ENCODE measurements at places on chromosomes 7 and 10.
A peak's percentile ranks its signal among the peaks of the same experiment; 100 is the strongest.

DNA sequence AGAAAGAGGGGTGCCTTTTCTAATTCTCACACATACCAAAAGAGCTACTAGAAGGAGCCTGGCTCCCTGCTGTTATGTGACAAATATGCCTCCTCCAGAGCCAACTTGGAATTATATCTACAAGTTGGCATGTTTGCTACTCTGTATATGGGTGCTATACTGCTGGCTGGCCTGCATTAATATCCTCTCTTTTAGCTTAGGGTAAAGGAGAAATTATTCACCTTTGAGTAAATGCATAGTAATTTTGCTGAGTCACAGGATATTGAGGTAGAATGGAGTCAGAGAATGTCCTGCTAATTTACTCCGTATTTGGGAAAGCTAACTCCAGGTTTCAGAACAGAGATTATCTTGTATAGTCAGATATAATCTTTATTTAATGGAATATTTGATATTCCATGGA, 24.2 kb upstream of the LIPN start:
- DNase-seq, result no peak

DNA sequence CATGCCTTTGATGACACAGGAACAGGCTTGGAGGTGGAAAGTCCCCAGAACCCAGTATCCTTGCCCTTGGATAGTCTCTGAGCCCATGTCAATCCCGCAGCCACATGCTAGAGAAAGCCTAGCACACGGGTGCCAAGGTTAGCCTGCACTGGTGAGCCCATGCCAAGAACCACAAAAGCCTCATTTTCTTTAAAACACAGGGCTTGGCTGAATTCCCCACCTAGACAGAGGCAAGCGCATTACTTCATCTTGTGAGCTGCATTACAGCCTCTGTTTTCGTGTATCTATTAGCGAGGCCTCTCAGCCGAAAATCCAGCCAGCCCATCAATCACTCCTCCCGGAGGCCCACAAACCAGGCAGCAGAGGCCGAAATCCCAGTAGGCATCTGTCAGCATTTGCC, 314.9 kb upstream of the AUTS2 start:
- no peak for DNase-seq

GRCh38 chr7:140989068-140989467, 25.7 kb downstream of the MRPS33 start:
- no peak for DNase-seq

GRCh38 chr10:67793313-67793712, 44.7 kb downstream of the DNAJC12 start:
- no peak for DNase-seq

DNA sequence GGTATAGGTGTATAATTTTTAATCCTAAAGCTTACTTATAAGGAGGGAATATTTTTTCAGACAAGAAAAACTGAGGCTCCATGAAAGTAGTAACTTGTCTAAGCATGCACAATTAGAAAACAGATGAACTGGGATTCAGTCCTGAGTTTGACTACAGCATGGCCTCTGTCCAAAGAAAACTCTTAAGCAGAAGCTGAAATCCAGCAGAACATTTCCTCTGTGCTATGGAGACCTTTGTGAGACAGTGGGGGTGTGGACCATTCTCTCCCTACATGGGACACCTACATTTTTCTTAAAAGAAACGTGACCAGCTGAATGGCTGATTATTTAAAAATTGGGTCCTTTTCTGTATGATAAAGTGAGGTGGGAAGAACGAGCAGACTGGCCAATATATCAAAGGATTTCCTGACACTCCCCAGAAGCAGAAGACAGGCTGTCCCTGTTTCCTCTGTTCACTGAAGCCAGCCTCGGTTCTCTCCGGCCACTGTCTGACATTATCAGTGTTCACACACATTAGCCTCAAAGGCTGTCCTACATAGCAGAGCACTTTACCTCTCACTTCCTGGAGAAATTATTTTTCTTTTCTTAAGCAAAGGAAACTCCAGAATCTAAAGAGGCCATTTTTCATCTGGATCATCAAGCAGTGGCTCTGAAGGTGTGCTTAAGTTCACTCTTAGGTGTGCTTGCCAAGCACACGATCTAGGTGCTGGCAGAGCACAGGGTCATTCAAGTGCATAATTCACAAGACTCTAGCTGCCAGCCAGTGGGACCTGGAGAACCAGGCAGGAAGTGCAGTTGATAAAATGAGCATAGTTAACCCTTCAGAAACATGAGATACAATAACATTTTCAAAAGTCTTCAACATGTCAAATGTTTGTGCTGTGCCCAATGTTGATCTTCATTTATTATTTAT, 40.4 kb upstream of the KIAA1217 start:
- DNase-seq, result no peak

GRCh38 chr7:128458956-128459355, 3.3 kb downstream of the HILPDA start:
- no peak for DNase-seq

DNA sequence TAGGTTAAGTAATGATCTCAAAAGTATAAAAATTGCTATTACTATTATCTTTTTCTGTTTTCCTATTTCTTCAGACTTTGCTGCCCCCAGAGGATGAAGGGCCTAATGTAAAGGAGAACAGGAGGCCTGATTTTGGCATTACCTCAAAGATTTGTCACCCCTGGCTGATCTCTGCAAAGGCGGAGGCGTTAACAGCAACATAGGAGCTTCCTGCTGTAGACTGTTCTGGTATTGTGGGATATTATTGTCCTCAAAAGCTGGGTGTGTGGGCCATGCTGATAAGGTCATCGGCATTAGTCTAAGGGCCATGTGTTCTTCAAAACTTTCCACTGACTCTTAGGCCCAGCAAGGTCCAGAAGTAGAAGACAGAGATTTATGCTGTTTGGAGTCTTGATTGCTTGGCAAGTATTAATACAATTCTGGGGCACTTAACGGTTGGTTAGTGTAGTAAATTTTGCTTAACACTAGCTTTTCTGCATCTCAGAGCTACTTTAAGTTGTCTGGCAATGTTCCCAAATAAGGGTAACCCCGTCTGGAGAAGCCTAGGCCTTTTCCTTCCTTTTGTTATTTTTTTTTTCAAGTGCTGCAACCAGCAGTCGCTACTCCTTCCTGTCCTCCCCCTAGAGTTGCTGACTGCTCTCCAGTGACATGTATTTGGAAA, 14.0 kb upstream of the ENTPD1 start:
- peak; percentile 35 for DNase-seq

- DNase-seq, result no peak
Measured at GRCh38 chr10:1273372-1274105, 217.4 kb downstream of the WDR37 start.

DNA sequence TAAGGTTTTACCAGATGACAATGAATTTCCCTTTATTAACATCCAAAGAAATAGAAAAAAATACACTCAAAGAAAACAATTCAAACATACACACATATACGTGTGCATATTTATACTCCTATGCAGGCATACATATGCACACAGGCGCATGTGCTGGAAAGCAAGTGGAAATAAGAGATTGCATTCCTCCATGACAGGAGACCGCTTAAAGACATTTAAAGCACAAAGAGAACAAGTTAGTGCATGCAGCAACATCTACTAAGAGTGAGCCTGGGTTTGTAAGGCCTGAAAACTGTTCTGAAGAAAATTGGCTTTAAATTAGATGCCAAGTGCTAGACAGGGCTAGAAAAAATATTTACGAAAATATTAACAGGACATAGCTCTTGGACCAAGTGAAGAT, 40.1 kb upstream of the PPP1R17 start:
- DNase-seq, result no peak

DNA sequence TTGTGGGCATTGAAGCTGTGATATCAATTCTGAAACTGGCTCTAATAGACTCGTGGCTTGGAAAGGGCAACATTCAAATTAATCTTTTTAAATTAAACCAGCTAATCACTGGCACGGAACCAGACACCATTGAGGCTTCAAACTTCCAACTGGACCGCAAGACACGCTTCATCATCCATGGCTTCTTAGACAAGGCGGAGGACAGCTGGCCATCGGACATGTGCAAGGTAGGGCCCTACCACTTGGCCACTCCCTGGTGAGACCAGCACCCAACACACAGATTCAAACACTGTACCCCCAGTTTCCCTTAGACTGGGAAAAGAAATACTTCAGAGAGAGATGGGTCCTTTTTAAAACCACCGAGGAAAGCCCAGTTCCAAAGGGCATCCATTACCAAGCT, 5.1 kb downstream of the PNLIPRP2 start:
- DNase-seq, result no peak

DNA sequence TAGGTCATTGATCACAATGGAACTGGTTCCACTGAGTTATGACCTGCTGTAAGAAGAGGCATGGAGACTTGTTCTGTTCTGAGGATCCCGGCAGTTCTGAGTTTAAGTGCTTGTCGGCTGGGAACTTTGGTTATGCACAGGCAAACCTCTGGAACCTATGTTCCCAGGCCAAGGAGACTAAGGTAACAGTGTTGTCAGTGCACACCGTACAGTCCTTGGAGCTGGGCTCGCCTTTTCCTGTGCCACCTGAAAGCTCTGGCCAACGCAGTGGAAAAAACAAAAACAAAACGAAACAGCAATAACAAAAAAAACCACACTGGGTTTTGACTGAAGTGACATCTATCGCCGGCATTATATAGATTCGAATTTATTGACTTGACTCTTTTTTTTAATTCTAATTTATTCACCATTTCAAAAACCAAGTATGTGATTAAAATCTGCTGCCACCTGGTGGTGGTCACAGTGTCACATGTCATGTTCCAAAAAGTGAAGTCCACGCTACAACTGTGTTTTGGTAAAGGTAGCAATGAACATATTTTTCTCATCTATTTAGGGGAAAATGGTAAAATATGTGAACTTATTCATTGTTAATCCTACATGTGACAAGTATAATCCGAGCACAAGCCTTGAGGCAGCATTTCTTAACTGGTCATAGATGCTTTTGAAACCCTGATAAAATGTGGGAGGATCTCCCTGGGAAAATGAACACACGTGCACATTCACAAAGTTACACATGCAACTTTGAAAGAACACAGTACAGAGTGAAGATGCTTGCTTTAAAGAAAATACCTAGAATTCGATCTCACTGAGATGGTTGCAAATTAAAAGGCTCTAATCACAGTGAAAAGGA, 113.8 kb upstream of the PPP2R2D start:
- peak; percentile 18 for DNase-seq

GRCh38 chr7:77244222-77244934, 44.8 kb upstream of the FGL2 start:
- DNase-seq, result no peak

GRCh38 chr7:88689821-88690220, 69.7 kb upstream of the ZNF804B start:
- no peak for DNase-seq

DNA sequence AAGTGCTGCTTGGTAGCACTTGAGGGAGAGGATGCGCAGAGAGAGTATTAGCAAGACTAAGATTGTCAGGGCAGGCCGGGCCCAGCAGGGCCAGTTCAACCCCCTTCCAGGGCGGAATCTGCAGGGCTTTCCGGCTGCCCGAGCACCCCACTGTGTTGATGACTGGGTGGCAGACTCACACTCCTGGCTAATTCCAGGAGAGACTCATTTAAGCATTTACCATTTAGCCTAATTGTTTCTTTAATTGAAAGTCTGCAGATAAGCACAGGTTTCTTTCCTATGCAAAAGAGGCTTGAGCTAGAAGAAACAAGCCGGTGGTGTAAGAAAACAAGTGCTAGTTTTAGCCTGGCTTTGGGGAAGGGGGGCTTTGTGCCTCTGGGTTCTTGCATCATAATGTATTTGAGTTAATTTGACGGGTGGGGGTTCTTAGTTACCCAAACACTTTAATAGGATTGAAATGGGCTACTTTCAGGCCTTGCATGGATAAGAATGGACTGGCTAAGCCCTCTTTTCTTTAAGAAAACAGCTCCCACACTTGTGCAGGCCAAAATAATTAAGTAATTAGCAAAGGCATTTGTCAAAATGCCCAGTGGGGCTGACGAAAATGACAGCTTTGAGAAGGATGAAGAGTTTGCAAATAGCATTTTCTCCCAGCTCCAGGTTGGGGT, 201.3 kb downstream of the MYOF start:
- DNase-seq, result no peak

DNA sequence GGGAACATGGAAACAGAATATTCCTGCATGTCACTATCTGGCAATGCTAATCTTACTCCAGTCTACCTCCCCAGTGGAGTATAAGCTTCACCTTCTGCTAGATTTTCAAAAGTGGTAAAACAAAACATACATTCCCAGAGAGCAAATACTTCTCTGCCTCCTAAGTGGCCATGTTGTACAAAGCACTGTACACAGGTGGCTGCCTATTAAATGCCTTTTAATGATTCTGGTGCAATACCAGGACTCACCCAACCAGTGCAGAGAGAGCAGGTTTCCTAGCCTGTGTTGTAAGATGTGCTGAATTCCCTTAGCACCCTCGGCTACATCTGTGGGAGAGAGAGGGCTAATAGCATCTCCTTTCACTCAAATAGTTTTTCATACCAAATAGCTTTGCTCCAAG, 684.3 kb upstream of the NRP1 start:
- no peak for DNase-seq

GRCh38 chr10:63866747-63867140, 345.5 kb downstream of the REEP3 start:
- DNase-seq, result peak; percentile 4

- DNase-seq, result no peak
Measured at GRCh38 chr7:134842886-134843430, 63.5 kb downstream of the CALD1 start.

DNA sequence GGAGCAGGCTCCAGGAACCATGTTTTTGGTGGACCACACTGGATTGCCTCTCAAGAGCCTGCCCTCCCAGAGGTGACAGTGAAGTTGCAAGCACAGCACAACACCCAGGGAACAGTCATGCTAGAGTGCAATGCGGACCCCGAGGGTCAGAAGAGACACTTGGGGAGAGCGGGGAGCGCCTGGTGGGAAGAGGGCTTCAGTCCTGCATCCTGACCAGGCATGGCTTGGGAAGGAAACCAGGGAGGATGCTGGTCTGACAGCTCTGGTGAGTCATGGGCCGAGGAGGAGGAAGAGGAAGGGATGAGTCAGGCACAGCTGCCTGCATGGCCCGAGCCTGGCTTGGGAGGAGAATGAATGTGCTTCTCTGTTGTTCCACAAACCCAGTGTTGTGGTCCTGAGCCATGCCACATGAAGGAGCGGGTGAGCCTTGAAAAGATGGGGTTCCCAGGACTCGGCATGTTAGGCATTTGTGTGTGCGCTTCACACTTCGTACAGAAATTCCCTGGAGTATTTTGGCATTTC, 29.5 kb upstream of the ANKRD2 start:
- no peak for DNase-seq

GRCh38 chr10:45429790-45430189, 55.8 kb downstream of the ALOX5 start:
- no peak for DNase-seq

DNA sequence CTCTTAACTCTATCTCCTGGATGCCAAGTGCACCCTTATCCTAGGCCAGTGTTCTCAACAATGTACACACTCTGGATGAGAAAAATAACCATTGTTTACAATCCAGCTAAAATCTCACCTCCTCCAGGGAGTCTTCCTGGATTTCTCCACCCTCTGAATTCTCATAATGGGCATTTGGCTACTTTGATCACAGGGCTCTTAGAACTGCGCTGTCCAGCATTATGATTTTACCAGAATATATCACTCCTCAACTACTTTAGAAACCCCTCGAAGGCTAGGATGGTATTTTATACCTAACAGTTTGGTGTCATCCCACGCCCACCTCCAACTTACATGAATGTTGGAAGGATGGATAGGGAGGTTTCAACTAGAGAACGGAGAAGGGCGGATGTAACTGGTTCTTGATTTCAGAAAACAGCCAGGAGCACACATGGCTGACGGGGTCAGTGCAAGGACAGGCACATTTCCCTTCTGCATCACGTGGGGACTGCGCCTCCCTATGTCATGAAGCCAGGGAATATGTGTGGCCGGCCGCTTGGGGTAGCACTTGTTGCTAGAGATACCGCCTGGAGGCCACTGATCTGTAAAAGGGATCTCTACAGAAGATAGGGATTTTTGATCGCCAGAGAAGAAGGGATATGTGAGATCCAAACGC, 1.2 kb upstream of the ATP6V0E2 start:
- DNase-seq, result peak; percentile 71

GRCh38 chr7:135924302-135924701, 52.9 kb downstream of the MTPN start:
- peak; percentile 32 for DNase-seq

Measured in SHP77 (cell line).